ENCODE measurements at places on chromosomes 3 and 15.

GRCh38 chr3:138317687-138318086 lies 12.0 kb downstream of the NME9 start:
- no peak for DNase-seq

DNA sequence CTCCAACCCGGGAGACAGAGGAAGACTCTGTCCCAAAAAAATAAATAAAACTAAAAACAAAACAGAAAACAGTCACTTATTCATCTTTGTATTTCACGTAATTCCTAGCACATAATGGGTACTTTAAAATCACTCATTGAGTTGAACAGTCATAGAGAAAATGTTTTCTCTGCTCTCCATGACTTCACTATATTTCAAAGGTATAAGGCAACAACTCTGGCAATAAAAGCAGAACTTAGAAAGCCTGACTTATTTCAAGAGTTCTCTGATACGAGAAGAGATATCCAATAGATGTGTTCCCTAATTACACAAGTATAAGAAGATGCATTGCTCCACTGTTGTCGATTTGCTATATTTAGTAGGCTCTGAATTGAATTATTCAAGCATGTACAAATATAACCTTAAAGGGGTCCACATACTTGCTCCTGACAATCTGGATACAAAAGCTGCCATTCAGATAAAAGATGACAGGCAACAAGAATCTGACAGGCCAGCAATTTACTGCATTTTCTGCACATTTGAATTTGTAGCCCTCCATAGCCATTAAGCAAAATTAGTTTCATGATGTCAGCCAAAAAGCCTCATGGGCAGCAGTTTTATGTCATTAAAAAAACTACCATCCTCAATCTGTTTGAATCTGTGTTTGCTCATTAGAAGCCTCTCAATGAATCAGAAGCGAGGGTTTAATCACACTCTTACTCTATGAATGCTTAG lies 47.9 kb downstream of the PEAK1 start:
- DNase-seq: no peak

DNA sequence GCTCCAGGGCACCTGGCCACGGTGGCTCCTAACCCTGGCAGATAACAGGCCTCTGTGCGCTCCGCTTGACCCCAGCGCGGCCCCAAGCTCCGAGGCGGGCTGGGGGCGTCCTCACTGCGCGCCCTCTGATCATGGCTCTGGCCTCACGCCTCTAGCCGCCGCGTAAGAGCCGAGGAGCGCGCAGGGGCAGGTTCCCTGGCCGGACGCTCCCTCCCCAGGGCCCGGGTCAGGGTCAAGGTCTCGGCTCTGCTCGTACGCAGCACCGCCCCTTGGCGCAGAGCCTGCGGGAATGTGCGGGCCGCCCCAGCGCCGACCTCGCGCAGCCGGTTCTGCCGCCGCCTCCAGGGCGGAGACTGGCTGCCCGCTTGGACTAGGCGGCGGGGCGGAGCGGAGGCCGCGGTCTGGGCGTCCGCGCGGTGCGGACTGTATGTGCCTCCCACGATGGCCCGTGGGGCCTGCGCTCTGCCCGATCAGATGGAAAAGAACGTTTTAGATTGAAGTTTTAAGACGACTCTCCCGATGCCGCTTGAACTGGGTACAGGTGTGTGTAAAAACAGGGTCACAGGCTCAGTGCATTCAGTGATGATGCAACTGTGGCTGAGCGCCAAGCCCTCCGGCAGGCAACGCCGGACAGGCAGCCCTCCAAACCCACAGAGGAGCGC lies 40.8 kb downstream of the CHST14 start:
- peak; percentile 84 for DNase-seq

DNA sequence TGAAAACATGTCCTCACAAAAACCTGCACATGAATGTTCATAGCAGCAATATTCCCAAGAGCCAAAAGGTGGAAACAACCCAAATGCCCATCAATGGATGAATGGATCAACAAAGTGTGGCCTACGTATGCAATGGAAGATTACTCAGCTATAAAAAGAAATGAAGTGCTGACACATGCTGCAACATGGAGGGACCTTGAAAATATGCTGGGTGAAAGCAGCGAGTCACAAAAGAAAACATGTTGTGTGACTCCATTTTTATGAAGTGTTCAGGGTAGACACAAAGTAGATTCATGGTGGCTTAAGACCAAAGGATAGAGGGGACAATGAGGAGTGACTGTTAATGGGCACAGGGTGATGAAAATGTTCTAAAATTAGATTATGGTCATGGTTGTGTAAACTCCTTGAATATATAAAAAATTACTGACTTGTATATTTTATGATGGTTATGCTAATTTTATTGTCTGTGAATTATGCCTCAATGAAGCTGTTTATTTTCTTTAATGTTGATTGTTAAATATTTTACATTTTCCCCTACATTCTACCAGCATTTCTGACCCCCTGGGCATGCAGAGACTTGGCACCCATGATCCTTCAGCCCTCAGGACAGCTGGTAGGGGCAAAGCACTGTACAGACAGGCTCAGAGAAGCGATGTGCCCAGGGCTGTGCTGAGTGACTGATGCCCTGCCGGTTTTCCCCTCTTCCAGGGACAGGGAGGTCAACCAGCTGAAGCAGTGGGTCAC lies 37.8 kb downstream of the CFAP100 start:
- no peak for DNase-seq

DNA sequence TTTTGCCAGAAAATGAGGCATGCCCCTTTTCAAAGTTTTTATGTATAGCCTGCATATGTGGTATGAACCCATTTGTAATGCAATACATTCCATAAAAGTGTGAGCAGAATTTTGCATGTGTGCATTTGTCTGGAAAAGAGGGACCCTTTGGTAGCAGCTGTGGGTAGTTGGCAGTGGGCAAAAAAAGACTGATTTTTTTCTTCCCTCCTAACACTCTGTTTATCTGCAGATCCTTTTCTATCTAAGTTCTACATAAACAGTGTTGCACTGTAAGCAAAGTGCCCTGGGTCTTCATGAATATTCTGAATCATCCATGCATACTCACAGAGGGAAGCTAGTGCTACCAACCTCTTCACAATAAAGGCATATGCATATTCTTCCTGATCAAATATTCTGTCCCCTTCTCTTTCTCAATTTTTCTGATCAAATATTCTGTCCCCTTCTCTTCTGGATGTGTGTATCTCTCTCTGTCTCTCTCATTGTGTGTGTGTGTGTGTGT lies 211.2 kb upstream of the EIF1B start:
- DNase-seq: no peak

DNA sequence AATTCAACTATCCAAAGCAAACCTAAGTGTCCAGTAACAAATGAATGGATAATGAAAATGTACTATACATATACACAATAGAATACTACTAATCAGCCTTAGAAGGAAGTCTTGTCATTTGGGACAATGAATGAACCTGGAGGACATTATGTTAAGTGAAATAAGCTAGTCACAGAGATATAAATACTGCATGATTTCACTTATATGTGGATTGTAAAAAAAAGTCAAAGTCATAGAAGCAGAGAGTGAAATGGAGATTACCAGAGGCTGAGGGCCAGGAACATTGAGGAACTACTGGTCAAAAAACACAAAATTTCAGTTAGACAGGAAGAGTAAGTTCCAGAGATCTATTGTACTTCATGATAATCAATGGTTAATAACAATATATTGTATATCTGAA lies 33.6 kb downstream of the MYO5A start:
- no peak for DNase-seq

- DNase-seq: no peak
These were observed 190.0 kb downstream of the PLCH1 start for GRCh38 chr3:155554777-155555451.

GRCh38 chr15:67196672-67197363 lies 57.6 kb downstream of the AAGAB start:
- DNase-seq: no peak

DNA sequence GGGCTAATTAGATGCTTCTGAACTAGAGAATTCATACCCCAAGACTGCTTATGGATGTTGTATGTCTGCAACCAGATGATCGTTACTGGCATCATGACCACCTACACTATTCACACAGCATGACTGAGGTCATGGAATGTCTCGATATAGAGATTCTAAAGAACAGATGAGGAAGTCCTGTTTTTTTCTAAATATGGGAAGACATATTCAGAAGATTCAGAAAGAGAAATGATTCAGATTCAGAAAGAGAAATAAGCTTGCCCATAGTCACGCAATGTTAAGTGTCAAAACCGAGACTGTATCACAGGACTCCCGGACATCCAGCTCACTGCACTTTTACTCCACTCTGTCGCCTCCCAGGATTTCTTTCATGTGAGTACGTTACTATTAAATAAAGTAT lies 136.2 kb downstream of the TPRG1 start:
- DNase-seq: no peak

- DNase-seq: no peak
These were observed 4.2 kb upstream of the RPS17 start for GRCh38 chr15:82544431-82544830.

- no peak for DNase-seq
These were observed 11.0 kb upstream of the DPH6 start for GRCh38 chr15:35557012-35557411.

- no peak for DNase-seq
These were observed 25.5 kb upstream of the AKAP13 start for GRCh38 chr15:85354948-85355347.

GRCh38 chr15:60324706-60325438 lies 72.9 kb downstream of the ANXA2 start:
- DNase-seq: no peak

DNA sequence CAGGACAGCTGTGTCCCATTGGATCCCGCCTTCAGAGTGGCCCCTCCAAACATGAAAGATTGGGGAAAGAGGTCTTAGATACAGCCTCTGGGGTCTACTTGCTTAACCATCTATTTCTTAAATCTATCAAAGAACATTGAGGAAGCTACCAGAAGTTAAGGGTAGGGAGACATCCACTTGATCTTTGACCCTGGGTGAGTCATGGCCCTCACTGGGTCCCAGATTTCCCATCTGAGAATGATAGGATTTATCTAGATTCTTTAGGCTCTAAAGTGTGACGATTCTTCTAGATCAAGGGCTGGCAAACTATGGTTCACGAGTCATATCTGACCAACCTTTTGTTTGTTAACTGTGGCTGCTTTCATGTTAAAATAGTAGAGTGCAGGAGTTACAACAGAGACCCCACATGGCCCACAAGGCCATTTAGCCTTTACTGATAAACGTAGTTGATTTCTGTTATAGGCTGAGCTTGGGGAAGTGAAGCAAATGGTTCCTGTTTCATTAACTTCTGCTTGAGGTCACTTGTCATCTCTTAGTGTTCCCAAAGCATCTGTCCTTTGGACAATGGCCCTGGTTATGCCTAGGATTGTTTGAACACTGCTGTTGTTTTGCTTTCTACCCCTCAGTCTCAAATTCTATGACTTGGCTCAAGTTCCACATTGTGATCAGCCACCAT lies 8.0 kb downstream of the MUC13 start:
- DNase-seq: no peak

DNA sequence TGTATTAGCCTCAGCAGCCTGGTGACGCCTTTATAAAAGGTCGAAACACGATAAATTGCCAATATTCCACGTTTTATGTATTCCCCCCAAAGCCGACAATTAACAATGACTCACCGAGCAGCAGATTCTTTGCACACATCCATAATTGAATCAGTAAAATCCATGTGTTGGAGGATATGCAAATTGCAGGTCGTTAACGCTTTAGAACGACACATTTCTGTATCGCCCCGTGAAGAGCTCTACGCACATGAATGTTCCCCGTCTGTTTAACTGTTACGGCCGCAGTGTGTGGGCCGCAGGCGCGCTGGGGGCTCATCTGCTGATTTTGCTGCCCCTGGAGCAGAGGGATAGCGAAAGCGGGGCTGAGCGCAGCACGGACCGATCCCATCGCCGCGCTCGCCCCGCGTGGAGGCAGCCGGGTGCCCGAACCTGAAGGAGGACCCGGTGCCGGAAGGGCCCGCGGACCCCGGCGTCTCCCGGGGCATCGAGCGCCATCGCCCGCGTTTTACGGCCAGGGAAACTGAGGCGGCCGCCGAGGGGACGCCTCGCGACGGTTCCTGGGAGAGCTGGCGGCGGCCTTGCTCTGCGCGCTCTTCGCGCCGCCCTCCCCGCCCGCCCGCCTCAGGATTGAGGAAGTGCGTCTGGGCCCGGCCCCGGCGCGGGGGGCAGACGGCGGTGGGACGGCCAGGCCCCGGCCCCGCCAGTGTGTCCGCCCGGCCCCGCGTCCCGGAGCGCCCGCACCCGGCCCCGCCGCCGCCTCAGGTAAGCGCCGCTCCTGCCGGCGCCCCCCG lies at the start of gene LRRK1:
TSS of gene LRRK1 (plus strand) at position 668 of the 791 bp plus-strand sequence. CDS start 5,276 bp downstream, outside the sequence.
- no peak for DNase-seq

GRCh38 chr3:1987980-1988379 lies 110.7 kb upstream of the CNTN4 start:
- no peak for DNase-seq

DNA sequence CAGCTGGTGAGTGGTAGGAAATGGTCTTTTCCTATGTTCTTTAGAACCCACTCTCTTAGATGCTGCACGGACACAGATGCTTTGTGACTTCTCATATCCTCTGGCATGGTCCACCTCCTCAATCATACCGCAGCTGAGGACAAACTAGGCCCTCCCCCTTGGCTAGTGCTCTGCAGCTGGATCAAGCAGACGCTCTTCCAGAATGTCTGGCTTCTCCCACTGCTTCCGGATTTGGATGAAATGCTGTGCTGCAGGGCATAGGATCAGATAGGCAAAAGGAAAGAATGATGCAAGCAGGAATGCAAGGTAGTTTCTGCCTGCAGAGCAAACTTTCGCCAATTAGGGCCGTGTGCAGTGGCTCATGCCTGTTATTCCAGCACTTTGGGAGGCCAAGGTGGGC lies 75.7 kb upstream of the SLC4A7 start:
- DNase-seq: no peak

DNA sequence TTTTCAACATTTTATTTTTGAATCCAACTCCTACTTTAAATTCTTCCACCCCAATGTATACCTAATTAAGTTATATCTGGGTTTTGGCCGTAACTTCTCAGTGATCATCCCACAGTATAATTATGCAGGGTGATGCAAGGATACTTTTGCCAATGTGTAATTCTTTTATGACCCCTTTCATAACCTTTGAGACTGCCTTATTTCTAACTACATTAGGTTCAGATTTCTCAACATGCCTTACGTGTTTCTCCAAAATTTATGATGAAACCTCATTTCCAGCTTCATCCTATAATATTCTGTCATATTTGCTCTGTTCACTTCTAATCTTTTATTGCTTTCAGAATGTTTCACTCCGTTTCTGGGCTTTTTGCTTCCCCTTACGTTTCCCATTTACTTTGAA lies 1229.6 kb upstream of the ALCAM start:
- DNase-seq: no peak

DNA sequence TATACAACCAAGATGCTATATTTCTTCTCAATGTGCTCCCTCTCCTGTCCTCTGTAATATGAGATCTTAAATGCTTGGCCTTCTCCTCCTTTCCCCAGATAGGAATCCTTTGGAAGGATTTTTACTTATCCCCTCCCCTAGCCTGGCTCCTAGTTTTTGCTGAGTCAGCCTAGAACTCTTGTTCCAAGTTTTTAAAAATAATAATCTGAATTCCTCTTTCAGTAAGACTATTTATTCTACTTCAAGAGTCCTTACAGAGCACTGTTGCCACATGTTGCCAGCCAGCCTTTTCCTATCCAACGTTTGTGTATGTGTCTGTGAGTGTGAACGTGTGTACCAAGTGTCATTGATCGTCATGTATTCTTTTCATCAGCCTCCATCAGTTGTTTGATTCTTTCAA lies 11.0 kb upstream of the KCNMB2 start:
- no peak for DNase-seq

Measured in H9 (cell line).